GM20000 (cell line): ENCODE measurements at places on chromosomes 2 and 18.

- no peak for DNase-seq
Measured at GRCh38 chr2:23393722-23394121, 8.7 kb downstream of the KLHL29 start.

- no peak for DNase-seq
Measured at GRCh38 chr2:146305164-146305563, 1539.7 kb upstream of the ACVR2A start.

DNA sequence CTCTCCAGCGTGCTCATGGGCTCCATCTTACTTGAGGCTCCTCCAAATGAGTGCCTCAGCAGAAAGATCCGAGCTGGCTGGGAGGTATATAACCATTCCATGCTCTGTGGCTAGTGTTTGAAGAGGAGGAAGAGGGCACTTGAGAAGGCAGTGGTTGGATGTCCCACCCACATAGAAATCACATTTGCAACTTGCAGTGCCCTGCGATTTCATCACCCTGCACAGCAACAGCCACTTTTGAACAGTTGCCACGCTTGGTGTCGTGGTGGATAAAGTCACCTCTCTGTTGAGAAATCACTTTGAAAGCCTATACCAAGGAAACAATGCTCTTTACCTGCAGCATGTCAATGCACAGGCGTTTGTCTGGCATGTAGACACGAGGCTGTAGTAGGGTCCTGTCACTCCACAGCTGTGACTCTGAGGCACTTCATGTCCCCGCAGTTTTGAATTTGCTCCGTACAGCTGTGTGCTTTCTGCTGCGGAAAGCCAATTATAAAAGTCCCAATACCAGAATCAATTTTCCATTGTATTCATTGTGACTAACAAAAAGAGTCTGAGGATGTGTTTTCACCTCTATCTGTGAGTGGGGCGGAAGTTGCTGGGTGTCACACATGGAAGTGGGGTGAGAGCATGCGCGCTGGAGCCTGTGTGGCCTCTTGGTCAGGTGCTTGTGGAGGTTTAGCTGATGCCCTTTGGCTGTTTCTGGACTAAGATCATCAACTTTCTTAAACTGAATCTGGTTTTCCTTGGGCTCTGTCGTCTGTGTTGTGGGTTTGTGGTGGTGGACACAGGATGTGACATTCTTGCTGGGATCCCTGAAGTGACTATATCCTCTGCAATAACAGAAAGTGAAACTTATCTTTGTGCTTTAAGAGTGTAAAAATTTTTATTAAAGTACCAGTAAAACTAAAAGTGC lies 2.8 kb downstream of the CNDP2 start:
- DNase-seq = peak; percentile 80

DNA sequence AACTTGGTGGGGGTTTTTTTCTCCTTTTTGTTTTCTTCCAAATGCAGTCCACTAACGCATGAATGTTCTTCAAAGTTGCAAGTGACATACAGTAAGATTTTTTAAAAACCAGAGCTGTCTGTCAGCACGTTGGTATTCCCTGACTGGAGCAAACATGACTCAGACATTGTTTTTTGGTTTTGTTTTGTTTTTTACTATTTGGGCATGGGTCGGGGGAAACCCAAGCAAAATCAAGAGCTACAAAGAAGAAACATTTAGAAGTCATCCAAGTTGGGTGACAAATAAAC lies 726 bp upstream of the CCDC88A start:
- no peak for DNase-seq

DNA sequence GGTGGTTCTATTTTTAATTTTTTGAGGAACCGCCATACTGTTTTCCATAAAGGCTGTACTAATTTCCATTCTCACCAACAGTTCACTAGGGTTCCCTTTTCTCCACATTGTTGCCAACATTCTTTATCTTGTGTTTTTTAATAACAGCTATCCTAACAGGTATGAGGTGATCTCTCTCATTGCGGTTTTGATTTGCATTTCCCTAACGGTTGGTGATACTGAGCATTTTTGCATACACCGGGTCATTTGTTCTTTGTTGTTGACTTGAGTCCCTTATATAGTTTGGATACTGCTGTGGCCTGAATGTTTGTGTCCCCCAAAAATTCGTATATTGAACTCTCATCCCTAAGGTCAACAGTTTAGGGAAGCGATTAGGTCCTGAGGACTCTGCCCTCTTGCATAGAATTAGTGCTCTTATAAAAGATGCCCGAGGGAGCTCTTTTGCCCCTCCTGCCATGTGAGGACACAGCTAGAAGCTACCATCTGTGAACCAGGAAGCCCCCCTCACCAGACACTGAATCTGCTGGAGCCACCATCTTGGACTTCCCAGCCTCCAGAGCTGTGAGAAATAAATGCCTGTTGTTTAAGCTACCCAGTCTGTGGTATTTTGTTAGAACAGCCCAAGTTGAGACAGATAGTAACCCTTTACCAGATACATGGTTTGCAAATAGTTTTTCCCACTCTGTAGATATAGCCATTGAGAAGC lies 4.7 kb downstream of the IMP4 start:
- no peak for DNase-seq

- no peak for DNase-seq
Measured at GRCh38 chr2:70391988-70392387, 90.1 kb upstream of the FAM136A start.

GRCh38 chr2:10497797-10498251 lies 49.7 kb upstream of the ODC1 start:
- DNase-seq = no peak

GRCh38 chr2:184698476-184698875 lies 100.1 kb downstream of the ZNF804A start:
- DNase-seq = no peak

DNA sequence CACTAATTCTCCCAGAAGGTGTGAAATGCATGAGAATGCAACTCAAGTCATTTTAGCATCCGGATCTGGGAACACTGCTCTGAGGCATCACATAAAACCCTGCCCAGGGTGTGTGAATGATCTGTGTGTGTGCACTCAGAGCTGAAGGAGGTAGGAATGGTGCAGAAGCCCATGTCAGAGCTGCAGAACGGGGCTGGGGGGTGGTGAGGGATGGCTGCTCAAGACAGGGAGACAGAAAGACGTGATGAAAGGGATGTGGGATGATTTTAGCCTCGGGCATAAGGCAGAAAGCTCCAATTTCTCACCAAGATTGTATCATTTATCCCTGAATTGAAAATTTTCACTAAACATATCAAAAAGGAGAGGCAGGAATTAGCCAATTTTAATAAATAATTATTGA lies 369.1 kb downstream of the EIPR1 start:
- DNase-seq = no peak

DNA sequence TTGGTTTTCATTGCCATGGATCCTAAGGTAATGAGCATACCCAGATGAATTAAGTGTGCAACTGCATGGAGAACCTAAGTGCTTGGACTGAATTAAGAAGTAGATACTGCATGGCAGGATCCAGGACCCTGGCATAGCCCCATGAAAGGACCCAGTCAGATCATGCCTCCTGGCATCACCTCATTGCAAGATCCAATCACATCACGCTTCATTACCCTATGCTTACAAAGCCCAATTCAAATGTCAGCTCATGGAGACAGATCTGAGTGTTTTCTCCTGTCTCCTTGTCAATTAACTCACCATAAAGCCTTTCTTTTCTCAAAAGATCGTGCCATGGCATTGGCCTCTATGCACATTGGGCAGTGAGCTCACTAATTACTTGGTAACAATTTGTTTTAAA lies 519.8 kb upstream of the ZNF804A start:
- no peak for DNase-seq
